ENCODE measurements at places on chromosomes 2 and 18. TPM values are rescaled to one million over a fixed set of nuclear protein-coding genes. Genes with fewer than 3 reads are reported as not detected.

The EDAR gene
- 2.0 TPM for total RNA-seq

The CFAP65 gene
- total RNA-seq = 0.29 TPM

The ALKAL2 gene
- 69.5 TPM for total RNA-seq

The EGR4 gene
- not detected for total RNA-seq

The HSBP1L1 gene
- 21.4 TPM for total RNA-seq

GRCh38 chr18:25066516-25066915, 285.4 kb downstream of the ZNF521 start:
- no peak for DNase-seq

- DNase-seq = no peak
These were observed 26.8 kb downstream of the SH3RF3 start for GRCh38 chr2:109155553-109156451.

GRCh38 chr2:74205596-74205995, 7.2 kb downstream of the MTHFD2 start:
- DNase-seq = peak; percentile 49

GRCh38 chr2:143697744-143698143, 568.5 kb downstream of the ARHGAP15 start:
- no peak for DNase-seq

DNA sequence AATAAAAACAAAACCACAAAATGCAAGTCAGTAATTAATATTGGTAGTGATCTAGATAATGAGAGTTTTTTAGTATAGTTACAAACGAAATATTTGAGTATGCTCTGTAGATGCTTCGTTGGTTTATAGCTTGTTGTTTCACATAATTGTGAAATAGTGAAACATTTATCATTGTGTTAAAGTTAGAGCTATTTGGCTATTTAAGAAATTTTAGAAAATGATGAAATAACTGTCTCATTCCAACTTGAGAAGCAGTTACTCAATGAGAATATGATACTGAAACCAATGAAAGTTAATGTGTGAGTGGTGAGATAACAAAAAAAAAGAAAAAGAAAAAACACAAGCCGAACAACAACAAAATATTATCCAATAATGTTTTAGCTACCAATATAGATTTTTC, 475.6 kb upstream of the ZEB2 start:
- no peak for DNase-seq

All from mucosa of gallbladder (tissue), 1 donor.